ENCODE measurements at places on chromosomes 2 and 18.

- no peak for DNase-seq
Measured at GRCh38 chr2:217429981-217430500, 570.2 kb upstream of the TNP1 start.

GRCh38 chr2:42922790-42923579 is 130.6 kb upstream of the HAAO start:
- DNase-seq = no peak

- no peak for DNase-seq
Measured at GRCh38 chr2:42102591-42103450, 55.0 kb downstream of the PKDCC start.

GRCh38 chr2:121776361-121776760 is 20.9 kb downstream of the TSN start:
- no peak for DNase-seq

GRCh38 chr2:232341061-232341738 is 37.4 kb upstream of the ALPP start:
- peak; percentile 0 for DNase-seq

GRCh38 chr2:238239543-238239862 is 335 bp downstream of the HES6 start:
- DNase-seq = peak; percentile 47

- DNase-seq = no peak
Measured at GRCh38 chr2:115369400-115369799, 927.0 kb downstream of the DPP10 start.

DNA sequence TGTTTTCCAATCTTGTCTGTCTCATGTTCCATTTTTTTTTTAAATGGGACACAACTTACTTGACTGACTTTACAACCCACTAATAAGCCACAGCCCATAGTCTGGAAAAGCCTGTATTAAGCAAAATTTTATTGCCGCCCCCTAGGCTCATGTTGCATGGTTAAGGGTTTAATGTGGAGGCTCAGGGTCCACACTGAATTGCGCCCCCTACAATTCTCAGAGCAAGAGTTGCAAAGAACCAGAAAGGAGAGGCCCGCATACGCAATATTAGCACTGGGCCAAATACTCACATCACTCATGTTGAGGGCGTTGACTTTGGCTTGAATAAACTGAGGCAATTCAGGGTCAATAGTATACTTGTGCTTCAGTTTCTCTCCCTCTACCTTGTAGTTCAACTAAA is 65.5 kb downstream of the NEB start:
- no peak for DNase-seq

DNA sequence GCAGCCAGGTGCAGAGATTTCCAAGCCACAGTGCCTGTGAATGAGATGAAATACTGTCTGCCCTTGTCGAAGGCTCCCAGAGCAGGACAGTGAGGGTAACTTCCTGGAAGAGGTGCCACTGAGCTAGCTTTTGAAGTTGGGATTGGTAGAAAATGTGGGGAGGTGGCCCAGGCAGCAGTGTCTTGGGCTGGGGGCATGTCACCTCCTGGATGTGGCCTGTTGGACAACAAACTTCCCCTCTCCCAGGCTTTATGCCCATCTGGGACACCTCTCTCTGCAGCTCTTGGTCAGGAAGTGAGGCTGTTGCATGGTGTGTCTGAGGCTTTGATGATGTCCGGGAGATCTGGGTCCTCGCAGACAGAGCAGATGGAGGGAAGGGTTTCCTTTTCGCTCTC is 151.4 kb downstream of the DYSF start:
- DNase-seq = peak; percentile 2

DNA sequence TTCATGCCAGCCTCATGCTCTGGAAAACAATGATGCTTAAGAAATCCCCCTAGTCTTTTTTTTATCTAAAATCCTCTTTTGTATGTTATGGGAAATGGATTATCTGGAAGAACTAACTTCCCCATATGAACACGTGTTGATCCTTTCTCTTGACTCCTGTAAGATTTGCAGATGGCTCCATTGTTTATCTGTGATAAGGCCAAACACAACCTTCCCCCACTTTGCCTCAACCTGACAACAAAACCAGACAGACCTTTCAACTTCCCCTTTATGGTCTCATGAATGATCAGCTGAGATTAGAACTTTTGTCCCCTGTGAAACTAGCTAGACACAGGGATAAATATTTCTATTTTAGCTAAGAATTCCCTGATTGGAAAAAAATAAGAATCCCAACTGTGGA is 828.0 kb upstream of the CDH2 start:
- DNase-seq = no peak

DNA sequence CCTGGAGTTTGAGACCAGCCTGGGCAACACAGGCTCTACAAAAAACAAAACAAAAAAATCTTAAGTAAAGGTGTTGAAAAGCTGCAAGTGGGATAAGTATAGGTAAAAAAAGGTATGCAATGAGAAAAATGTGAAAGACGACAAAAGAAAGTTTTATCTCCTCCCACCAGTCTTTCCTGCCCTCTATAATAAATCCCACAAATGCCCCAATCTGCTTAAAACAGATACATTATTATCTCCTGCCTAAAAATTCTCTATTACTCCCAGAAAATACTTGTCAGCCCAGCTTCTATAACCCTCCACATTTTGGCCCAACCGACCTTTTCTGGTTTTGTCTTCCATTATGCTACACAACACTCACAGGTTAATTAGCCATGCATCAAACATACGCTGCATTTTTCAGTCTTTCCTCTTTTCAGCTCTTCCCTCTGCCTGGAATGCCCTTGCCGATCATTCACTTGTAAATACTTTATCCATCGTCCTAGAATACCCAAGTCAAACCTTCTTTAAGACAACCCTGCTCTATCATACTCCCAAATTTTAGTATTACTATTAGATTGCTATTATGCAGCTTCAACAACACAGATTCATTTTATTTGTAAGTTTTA is 10.8 kb downstream of the ASXL2 start:
- no peak for DNase-seq

GRCh38 chr18:38297910-38298309 is 732.3 kb upstream of the CELF4 start:
- DNase-seq = peak; percentile 77

DNA sequence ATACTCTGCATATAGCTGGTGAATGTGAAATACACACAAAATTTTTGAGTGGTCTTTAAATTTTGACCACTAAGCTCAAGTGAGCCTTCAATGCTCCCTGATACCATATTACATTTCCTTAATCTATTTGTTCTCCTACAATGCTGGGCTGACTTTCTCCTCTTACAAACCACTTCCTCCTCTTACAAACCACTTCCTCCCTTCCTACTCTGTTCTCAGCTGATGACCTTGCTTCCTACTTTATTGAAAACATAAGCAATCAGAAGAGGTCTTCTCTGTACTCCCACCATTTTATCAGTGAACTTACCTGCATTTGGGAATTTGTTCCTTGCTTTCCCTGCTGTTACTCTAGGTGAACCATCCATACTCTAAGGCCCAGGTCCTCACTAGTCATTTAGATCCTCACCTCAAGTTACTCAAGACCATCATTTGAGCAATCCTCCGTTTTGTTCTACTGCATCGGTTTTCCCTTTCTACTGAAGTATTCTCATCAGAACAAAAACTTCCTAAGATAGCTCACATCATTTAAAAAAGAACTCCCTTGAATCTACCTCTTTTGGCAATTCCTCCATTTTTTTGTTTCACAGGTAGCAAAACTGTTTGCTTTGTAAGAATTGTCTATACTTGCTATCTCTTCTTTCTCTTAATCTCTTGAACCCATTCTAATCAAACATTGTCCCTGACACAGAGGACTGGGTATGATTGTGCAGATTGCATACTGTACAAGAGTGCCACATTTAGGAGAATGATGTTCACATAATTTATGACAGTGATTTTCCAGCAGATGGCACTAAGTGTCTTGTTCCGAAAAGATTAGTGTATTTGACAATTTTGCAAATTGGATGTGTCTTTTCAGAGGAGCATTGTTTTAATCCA is 96.5 kb downstream of the EPB41L5 start:
- DNase-seq = peak; percentile 8

DNA sequence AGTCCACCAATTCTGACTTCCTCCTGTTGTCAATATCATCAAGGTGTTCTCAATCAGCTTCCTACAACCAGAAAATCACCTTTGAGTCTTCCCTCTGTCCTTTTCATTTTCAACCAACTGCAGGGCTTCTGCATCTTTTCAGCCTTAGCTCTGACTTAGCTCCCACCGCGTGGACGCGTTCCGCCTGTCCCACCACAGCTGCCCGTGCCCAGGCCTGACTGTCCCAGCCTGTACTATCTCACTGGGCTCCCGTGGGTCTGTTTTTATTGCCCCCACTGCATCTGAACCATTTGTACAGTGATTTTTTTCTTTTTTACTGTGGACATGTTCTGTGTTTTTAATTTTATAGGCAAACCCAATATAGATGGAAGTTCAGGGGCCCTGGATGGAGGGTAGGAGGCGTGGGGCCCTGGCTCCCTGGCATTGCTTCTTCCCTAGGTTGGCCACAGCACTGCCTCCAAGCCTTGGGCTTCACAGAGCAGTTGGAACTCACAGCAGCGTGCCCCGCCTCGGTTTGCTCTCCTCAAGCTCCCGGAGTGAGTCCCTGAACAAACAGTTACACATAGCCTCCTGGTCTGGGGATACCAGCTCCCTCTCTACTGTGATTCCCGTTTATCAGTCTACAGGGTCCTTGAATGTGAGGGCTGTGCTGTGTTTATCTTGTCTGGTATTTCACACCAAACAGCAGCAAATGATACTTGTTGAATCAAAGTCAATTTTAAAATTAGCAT is 280.6 kb upstream of the PXDN start:
- DNase-seq = no peak

DNA sequence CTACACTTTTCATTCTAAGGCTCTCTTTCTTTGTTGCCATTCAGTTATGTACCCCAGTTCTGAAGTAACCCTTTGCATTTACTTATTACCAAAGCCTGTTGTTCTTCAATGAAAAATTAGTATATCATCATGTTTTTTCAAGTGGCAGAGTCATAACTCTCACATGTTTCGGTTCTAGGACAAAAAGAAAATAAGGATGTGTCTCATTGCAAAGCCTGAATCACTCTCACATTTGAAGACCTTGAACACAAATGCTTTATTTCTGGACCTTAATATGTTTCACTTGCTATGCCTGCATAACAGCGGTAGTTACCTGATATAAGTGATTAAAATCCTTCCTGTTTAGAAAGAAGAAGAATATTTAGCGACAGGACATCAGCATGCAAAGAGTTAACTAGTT is 49.1 kb downstream of the ZEB2 start:
- DNase-seq = no peak

GRCh38 chr2:65545837-65546805 is 113.7 kb upstream of the SPRED2 start:
- DNase-seq = no peak
